Immature natural killer cell (primary cell): ENCODE measurements at places on chromosomes 12 and 14.

- DNase-seq = peak; percentile 69
Measured at GRCh38 chr14:105203057-105203531, 22.0 kb upstream of the NUDT14 start.

- DNase-seq = no peak
Measured at GRCh38 chr14:58746701-58747100, 108.9 kb downstream of the DACT1 start.

DNA sequence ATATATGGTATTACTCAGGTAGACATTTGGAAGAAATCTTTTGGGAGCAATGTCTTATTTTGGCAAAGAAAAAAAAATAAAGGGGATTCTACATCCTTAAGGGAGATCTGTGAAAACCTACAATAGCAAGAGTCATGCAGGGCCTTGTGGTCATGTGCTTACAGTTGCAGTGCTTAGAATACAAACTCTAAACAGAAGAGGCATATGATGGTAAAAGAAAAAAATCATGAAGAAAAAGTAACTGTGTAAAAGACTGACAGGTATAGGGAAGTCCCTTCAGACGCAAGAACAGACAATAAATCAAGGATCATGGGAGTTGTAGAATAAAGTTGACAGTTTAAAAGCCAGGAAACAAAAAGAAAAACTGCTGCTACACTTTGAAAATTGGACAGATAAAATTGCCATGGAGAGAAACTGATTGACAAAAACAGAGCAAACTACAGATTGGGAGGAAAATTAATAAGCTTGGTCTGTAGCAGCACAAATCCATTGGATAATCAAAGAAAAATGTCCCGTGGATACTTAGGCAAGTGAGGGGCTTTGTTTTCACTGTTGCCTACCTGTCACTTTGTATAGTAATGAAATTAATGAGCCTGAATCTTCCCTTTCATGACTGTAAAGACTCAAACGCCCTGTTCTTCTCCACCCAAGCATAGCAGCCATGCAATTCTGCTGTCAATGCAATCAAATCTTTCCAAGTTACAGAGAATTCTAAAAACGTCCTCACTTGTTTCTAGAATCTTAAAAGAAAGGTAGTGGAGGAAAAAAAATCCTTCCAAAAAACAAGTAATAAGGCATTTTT lies 402.0 kb downstream of the SYT1 start:
- no peak for DNase-seq

GRCh38 chr12:17352164-17352563 lies 737.8 kb downstream of the RERGL start:
- no peak for DNase-seq

DNA sequence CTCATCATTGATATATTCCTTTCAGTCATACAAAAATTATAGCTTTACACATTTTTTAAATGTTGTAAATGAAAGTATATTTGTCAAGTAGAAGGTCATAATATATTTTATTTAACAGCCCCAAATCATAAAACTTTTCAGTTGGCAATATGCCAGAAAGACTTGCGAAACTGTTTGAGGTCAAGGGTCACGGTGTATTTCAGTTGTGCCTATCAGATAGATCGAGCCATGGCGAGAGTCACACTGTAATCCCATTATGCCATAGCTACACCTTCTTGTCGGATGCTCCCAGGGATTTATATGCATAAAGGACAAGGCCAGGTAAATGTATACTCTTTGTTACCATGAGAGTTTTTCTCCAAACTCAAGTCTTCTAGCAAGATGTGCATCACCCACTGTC lies 26.7 kb upstream of the G2E3 start:
- no peak for DNase-seq

- no peak for DNase-seq
Measured at GRCh38 chr12:1332327-1332726, 262.1 kb downstream of the FBXL14 start.

GRCh38 chr14:46686652-46687051 lies 35.1 kb upstream of the RPL10L start:
- DNase-seq = no peak

GRCh38 chr14:88612981-88613380 lies 50.1 kb downstream of the ZC3H14 start:
- no peak for DNase-seq

DNA sequence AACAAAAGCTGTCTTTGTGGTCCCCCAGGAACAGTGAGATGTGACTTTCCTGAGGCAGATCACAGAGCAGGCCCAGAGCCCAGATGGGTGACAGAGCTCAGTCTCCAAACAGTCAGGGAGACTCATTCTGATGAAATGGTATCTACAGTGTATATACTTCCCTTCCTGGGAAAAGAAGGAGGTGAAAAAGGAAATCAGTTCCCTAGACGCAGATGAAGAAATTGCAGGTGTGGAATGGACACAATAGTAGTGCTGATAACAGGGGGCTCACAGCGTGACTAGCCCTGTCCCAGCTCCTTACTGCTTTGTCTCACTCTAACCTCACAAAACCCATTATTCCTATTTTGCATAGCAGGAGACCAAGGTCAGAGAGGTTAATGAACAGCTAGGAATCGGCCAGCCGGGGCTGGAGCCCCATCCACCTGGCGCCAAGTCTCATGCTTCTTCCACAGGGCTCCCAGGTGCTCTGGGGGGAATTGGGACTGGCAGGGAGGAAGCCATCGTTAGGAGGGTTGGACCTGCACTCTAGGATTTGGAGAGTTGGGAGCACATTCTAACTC lies 11.9 kb downstream of the KCNH3 start:
- no peak for DNase-seq

GRCh38 chr12:65822732-65823512 lies 1.4 kb upstream of the HMGA2 start:
- no peak for DNase-seq

DNA sequence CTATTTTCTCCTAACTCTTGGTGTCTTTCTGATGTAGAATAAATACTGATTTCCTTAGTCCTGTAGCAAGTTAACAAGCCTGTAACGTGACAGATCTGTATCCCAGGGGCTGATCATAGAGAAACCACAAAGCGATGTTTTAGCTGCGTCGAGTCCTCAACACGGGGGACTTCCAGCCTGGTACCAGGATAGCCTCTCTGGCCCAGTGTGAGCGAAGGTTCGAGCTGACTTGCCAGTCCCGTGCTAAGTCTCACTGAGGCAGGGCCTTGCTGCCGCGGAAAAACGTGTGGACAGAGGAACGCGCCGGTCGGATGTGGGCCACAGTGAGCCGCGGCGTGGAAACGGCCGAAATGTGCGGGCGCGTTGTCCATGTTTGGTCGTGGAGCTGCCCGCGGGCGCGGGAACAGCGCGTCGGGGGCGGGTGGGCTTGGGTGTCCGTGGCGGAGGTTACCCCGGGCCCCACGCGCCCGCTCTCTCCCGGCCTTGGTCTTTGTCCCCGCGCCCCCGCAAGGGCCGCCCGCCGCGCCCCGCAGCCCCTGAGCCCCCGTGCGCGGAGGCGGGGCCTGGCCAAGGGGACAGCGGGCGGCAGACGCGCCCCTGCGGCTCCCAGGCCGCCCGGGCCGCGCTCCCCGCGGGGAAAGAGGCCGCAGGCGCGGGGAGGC lies 531 bp upstream of the EML1 start:
- DNase-seq = no peak

GRCh38 chr14:23639891-23640523 lies 3.8 kb downstream of the DHRS2 start:
- no peak for DNase-seq

DNA sequence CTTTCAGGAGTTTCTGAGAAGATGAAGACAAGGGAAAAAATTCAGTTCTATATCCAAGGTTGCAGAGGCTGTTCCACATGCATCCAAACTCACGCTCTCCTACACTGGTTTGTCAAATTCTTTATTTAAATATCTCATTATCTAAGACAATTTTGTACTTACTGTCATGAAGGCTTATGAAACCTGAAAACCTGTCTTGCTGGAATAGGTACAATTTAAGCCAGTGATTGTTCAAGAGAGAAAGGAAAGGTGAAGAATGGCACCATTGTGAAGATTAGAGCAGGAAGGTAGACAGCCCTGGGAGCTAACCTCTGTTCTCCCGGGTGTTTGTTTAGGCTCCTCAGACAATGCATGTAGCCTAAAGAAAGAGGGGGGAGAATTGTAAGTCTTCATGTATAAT lies 315.1 kb upstream of the PRKD1 start:
- DNase-seq = no peak

- DNase-seq = no peak
Measured at GRCh38 chr14:35963209-35963608, 137.1 kb downstream of the BRMS1L start.

DNA sequence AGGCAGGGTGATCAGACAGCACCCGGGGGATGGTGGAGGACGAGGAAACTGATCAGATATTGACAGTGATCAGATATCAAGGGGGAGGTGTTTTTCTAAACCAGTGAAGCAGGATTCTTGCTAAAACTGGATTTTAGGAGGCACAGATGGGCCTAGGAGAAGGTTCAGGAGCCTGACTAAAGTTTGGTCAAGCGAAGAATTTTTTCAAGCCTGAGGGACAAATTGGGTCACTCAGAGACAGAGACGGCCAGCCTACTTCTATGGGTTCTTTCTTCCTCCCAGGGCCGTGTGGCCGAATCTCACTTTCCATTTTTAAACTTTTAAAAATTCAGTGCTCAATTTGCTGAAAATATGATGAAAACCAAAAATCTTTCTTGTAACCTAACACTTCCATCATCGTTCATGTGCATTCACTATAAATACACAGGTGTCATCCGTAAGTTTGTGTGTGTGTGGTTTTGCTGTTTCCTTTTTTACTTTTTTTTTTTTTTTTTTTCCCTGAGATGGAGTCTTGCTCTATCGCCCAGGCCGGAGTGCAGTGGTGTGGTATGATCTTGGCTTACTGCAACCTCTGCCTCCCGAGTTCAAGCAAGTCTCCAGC lies 68.5 kb downstream of the RIN3 start:
- DNase-seq = peak; percentile 49

DNA sequence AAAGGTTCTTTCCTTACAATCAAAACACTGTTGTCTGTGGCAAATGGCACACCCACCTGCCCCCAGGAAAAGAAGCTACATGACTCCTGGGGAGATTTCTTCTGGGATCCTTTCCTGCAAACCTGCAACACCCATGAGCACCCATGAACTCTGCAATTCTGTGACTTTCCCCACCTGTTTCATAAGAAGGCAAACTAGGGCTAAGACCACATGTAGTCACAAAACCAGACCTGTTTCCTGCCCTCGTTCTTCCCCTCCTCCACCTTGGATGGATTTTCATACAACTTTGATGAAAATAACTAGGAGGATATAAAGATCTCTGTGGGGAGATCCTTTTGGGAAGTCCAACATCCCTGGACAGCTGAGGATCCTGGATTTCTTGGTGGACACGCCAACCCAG lies 1084.7 kb downstream of the BCL11B start:
- DNase-seq = no peak

GRCh38 chr12:96236221-96236822 lies 42.1 kb downstream of the ELK3 start:
- peak; percentile 61 for DNase-seq

GRCh38 chr14:86619726-86620125 lies 1089.8 kb downstream of the FLRT2 start:
- DNase-seq = no peak

DNA sequence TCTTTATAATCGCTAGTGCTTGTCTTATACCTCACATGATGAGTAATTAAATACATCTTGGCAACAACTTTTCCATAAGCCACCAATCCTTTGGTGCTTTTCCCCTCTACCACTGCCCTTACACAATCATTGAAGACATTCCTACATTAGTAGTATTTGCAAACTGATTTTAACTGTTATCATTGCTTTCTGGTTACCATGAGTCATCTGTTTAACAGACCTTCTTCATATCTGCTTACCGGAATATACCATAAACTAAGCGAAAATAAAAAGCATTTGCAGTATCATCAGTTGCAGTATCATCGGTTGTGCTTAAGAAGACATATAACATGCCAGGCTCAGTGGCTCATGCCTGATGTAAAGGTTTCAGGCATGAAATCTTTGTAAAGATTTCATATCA lies 54.8 kb upstream of the PLEKHA5 start:
- no peak for DNase-seq

- no peak for DNase-seq
Measured at GRCh38 chr12:6163416-6164060, 36.7 kb upstream of the CD9 start.

DNA sequence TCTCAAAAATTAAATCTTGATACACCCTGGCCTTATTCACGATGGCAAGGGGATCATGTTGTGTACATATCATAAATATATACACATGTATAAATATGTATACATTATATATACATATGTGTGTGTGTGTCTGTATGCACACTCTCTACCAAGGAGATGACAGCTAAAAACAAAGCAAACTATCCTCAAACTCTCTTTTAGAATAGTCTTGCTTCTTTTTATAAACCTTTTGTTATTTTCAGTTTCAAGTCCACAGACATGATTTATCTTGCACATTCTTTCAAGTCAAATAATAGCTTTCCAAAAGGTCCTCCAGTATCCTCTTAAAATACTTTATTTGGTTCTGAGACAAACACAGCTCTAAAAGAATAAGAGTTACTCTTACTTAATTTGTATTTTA lies 8.4 kb downstream of the ANO6 start:
- no peak for DNase-seq

DNA sequence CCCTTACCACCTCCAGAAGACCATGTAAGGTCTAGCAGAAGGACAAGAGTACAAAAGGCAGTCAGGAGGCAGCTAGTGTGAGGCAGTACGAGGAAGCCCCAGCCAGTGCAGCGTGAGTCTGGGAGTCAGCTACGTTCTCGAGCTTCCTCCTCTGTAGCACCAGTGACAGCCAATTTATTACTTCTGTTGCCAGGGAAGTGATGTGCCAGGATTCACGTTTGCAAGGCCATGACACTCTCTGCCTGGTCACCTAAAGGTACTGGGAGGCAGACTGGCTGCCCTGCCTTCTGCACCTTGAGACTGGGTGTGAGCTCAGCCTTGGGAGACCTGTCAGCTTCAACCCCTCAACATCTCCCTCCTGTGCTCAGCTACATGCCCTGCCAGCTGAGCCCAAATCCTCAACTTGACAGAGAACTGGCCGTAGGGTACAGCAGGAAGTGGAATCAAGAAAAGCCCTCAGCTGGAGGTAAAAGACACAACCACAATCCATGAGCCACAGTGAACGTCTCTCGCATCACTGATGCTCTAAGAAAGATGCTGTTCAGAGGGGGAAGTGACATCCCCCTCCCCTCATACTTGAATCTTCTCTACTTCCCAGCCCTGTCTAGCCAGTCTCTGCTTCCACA lies 182.5 kb upstream of the RGS6 start:
- DNase-seq = no peak

- no peak for DNase-seq
Measured at GRCh38 chr12:84691266-84691665, 221.3 kb downstream of the SLC6A15 start.

DNA sequence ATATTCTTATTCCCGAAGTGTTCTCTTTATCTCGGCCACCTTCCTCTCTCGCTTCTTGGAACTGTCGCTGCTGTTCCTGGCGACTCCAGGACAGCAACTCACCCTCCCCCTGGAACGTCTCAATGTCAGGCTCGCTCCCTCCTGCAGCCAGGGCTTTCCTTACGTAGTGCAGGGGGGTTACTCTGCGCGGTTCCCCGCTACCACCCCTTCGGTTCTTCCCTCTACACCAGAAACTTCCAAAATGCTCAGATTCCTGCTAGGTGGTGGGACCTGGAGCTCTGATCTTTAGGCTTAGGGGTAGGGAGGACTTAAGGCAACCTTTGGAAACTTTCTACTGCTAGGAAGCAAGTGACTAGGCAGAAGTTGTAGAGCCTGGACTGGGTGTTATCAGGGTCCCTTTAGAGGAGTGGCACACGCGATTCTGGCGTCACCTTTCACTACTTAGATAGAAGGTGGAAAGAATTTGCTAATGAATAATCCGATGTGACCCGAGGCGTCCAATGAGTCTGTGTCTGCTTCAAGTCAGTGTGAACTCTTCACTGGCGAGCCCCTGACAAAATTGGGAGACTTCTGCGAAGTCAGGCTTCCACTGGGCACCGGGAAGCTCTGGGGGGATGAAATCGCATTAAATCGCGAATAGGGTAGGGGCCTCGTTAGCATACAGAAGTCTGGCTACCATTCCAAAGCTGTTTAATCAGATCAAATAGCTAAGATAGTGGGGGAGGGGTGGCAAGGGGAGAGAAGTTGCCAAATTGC lies 900 bp upstream of the DPF3 start:
- DNase-seq = no peak
